Heart right ventricle (tissue), 16 donors: ENCODE measurements at places on chromosomes 16 and 17. TPM values are rescaled to one million over a fixed set of nuclear protein-coding genes. Genes with fewer than 3 reads are reported as not detected.

Gene MT1G
- polyA plus RNA-seq = 3.6 TPM

Gene CCL1
- not detected for polyA plus RNA-seq

Gene TBC1D3B
- polyA plus RNA-seq = 0.42 TPM

DNA sequence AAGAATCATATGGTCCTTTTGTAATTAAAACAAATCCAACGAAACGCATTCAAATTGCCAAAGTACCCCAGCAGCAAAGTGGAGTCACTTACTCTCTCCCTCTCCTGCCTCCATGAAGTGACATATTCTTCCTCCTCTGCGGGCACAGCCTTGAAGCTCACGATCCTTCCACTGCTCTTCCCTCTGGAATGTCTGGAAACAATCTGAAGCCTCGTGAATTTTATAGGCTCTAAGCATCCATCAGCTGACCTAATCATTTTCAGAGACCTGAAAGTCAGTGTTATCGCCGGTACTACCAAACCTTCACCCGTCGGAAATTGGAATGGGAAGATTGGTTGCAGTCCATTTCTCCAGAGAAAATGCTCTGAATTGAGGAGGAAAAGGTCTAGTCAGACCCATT lies 134.5 kb upstream of the FOXF1 start:
- no peak for DNase-seq

DNA sequence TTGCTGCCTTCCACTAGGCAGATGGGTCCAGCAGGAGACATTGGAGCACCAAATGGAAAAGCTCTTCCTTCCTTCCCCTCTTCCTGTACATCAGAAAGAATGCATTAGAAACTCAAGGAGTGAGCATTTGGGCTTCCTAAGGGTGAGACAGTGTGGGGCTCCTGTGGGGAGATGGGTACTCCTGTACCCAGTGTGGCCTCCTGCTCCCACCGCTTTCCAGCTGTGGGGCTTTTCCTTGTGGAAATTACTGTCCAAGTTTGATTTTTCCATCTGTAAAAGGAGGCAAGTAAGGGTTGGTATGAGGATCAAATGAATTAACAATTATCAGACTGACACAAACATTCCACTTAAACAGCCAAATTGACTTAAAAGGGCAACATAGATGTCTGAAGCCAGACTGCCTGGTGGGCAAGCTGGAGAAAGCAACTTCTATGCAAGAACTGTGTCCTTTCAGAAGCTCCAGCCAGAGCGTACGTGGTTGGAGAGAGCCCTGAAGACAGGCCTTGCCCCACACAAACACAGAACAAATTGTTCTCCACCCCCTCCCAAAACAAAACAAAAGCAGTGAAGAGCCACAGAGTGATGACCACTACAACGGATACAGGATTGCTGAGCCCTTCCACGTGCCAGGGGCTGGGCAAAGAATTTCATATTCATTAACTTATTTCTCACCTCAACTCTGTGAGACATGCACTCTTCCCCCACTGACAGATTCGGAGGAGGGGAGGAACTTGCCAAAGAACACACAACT lies 23.1 kb upstream of the ALDH3A1 start:
- no peak for DNase-seq

GRCh38 chr16:83967838-83968305 lies at the start of gene NECAB2:
NECAB2 (plus strand) TSS chr16:83968244; CDS start chr16:83968649, 405 bp downstream.
- peak; percentile 62 for DNase-seq

DNA sequence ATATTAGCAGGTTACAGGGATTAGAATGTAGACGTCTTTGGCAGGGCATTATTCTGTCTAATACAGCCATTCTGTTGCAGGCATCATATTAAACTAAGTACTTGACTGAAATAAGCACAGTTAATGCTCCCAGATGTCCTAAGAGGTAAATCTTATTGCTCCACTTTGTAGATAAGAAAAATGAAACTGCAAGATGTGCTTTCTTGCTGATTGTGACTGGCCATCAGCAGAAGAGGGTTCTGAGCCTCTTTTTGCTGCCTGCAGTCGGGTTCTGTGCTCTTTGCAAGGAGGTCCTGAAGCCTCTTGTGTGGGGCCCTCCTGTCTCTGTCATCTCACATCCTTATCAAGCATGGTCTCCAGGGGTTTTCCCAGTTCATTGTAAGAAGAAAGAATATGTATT lies 167.1 kb downstream of the KCNJ2 start:
- DNase-seq = no peak

DNA sequence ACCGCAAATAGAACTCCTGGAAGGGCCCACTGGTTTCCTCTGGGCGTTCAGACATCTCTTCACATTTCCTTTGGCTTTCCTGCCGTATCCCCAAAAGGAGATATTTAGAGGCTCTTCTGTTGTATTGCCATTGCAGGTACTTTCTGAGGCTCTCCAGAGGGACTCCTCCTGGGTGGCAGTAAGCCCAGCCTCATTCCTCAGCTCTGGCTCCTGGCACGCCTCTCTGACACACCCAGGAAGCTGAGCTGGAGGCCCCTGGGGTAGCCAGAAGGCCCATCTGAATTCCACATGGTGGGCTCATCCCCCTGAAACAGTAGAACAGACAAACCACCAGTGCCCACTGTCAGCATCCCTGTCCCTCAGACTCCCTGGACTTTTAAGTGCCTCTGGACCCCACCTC lies 206.7 kb downstream of the PARN start:
- no peak for DNase-seq

GRCh38 chr17:53949473-53950090 lies 126.9 kb downstream of the KIF2B start:
- no peak for DNase-seq
